ENCODE measurements at places on chromosomes 3 and 15.

DNA sequence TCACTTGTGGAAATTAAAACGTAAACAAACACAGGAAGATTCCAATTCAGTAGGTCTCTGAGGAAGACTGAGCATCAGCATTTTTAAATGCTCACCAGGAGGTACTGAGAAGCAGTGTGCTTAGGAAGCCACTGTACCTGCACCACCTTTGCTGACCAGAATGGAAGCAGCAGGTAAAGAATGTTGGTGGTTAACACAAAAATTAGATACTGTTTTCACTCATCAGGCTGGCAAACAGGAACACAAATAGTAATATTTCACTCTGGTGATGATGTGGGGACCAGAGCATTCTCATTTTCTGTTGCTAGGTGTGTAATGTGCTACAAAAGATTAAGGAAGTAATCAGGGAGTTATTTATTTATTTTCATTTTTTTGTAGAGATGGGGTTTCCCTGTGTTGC, 29.9 kb upstream of the GHSR start:
- DNase-seq: peak; percentile 20

- DNase-seq: no peak
Observed at GRCh38 chr3:74624301-74624700, 9.8 kb upstream of the CNTN3 start.

GRCh38 chr15:95929232-95929846, 401.2 kb upstream of the NR2F2 start:
- peak; percentile 72 for DNase-seq

DNA sequence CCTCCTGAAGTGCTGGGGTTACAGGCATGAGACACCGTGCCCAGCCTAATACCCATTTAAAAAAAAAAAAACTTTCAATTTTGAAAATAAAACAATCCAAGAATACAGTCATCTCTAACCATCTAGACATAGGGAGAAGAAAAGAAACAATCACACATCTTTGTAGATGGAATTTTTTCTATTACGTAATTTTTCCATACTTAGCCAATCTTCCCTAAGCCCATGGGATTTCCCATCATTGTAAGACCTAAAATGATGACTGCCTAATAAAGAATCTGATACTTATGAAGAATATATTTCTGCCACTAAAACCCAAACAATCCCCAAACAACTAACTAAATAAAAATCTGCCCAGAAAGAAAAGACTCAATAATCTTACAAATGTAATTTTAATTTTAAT, 88.7 kb downstream of the CBLB start:
- DNase-seq: no peak

DNA sequence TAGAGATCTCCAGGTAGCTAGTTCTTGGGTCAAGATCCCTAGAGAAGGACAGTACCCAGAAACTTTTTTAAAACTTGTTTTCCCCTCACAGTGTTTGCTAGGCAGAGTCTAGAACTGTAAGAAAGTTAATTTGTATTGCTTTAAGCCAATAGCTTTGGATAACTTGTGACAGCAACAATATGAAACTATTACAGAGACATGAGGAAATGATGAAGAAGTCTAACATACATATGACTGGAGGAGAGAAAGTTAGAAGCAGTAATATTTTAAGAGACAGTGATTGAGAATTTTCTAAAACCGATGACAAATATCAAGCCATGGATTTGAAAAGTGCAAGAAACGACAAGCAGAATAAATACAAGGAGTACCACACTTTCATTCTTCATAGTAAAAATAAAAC, 10.0 kb downstream of the HMG20A start:
- DNase-seq: no peak

GRCh38 chr3:98440283-98440682, 22.7 kb upstream of the OR5K1 start:
- no peak for DNase-seq

- DNase-seq: no peak
Observed at GRCh38 chr3:42895580-42895868, 10.4 kb upstream of the ZNF662 start.

DNA sequence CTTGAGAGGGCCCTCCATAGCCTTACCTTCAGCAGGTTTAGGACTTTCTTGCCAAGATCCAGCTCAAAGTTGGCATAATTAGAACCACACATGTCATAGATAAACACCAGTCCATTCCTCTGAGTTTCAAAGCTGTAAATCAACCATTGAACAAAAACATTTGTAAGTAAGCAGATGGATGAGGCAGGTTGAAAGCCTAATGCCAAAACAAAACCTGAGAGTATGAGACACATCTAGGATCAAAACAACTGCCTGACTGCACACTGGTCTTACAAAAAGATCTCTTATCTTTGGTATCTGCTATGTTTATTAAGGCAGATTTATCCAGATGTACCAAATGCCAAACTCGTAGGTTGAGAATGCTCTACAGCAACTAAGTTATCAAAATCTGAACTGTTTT, 61.9 kb downstream of the PTPN9 start:
- no peak for DNase-seq

GRCh38 chr3:119362010-119362409, 67.8 kb downstream of the ARHGAP31 start:
- no peak for DNase-seq

DNA sequence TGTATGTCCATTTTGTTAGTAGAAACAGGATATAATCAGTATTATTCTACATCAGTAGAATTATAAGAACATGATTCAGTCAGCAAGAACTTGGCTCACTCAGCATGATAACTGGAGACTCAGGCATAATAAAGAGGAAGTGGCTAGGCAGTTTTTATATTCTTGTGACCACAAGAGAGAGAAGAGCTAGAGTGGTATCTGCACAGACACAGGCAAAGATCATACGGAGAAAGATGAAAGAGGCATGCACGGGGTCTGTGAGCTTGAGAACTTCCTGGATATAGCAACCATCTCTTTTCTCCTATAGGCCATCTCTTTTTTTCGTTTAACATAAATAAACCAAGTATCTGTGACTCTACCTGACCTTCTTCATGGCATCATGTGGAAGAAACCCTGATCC, 46.8 kb downstream of the MYO5A start:
- peak; percentile 92 for DNase-seq

DNA sequence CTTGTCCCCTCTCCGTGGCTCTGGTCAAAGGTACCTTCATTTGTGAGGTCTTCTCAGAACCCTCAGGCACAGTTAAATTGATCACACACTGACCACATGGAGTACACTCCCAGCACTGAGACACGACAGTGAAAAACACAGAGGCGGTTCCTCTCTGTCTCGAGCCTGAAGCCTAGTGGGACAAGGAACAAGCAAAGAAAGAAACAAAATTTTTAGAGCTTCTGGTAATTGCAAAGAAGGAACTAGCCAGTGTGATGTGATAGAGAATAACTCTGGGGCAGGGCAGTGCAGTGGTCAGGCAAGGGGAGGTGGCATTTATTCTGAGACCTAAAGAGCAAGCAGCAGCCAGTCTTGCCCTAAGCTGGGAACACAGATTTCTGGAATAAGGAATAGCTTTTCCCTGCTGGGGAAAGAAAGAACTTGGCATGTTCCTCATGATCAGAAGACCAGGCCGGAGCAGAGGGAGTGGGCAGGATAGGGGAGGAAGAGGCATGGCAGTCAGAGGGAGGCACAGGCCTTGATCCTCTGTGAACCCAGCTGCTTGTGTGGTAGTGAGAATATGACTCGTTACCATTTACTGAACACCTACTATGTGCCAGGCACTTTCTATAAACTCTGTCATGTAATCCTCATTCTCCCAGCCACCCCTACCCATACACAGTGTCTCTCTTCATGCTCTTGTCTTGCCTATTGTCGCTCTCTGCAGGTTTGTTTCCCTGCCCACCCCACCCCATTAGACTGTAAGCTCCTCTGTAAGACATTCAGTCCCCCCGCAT, 262.3 kb upstream of the HES1 start:
- DNase-seq: no peak

GRCh38 chr3:66555214-66555844, 54.5 kb upstream of the LRIG1 start:
- no peak for DNase-seq

DNA sequence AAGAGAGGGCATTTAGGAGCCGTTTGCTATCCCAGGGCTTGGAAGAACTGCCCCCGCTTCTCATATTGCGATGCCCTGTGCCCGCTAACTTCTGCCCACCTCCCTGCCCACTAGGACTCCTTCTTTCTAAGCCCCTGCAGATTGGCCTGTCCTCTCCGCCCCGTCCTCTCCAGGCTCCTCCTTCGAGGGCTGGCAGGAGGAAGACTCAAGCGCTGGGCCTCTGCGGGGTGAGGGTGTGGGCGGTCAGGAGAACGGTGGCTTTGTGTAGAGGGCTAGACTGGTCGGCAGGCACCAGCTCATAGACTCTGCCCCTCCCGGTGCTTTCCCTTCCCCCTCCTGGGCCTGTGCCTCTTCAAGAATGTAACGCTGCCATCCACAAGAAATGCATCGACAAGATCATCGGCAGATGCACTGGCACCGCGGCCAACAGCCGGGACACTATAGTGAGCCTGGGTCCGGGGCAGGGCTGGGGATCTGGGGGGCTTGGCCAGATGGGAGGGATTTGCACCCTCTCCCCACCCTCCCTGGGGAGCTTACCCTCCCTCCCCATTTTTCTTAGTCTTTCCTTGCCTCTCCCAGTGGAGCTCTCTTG, 21.9 kb downstream of the PRKCD start:
- DNase-seq: no peak

DNA sequence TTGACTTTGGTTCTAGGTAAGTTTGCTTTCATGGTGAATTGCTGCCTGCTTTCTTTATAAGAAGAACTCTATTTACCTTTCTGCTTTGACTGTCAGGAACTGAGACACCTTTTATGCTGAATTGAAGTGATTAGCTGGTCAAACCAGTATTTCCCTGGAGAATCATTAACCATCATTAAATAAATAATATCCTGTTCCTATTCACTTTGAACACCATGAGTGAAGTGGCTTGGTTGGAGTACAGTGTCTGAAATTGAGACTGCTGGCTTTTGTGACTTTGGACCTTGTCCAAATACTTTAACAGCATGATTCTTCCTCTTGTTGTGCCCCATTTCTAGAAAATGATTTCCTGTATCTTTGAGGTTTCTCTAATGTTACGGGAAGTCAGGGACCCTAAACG, 5.6 kb upstream of the TMEM62 start:
- no peak for DNase-seq

- peak; percentile 41 for DNase-seq
Observed at GRCh38 chr3:23685541-23686258, 120.1 kb upstream of the UBE2E1 start.

DNA sequence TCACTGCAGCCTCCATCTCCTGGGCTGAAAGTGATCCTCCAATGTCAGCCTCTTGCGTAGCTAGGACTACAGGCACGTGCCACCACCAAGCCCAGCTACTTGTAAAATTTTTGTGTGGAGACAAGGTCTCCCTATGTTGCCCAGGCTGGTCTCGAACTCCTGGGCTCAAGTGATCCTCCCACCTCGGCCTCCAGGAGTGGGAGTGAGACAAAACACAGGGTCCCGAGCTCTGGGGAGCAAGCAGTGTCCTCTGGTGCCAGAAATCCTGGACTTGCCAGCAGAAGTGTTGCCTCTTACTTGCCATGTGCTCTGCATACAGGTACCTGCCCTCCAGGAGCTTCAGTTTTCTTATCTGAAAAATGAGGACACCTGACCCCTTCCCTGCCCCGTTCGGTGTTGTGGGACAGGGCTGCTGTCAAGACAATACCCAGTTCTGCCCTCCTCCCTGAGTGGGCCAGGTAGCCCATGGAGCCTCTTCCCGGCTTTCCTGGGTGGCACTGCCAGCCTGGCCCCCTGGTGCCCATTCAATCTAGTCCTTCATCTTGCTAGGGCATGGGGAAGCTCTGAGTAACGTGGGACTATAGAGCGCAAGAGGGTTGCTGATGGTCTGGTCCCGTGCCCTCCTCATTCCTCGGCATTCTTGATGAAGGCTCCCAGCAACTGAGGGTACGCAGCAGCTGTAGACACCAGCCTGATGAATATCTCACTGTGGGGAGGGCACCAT, 164.6 kb downstream of the GOLGA6L4 start:
- no peak for DNase-seq

- peak; percentile 12 for DNase-seq
Observed at GRCh38 chr15:88834211-88834812, 31.1 kb downstream of the ACAN start.

DNA sequence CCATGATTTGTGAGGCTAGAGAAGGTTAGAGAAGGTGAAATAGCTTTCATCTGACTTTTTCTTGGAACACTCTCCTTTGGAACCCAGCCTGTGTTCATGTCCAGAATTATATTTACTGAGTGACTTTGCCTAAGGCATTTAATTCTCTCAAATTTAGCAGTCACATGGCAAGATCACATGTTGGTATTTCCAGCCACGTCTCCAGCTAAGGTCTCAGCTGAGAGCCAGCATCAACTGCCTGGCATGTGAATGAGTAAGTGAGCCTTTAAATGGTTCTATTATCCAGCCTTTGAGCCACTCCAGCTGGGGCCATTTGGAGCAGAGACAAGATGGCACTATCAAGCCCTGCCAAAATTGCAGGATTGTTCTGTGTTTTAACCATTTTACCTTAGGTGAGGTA, 130.2 kb upstream of the SGO1 start:
- DNase-seq: no peak

DNA sequence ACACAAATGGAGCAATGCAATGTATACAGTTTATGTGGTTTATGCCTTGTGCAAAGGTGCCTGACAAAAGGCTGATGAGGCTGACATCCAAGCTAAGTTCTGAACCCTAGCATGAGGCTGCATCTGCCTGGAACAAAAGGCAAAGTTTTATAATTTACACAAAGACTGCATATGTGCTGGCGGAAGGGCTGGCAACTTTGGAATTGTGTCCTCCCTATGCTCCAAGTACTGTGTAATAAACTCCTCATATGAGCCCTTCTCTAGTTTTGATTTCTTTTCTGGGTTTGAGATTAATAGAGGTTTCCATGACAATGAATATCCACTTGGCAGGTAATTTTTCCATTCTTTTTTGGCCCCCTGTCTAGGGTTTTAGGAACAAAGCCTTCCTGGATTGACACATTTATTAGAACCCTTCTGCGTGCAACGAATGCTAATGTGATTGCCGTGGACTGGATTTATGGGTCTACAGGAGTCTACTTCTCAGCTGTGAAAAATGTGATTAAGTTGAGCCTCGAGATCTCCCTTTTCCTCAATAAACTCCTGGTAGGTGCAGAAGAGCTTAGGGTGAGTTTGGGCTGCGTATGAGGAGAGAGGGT, 10.8 kb downstream of the PLA1A start:
- DNase-seq: no peak

DNA sequence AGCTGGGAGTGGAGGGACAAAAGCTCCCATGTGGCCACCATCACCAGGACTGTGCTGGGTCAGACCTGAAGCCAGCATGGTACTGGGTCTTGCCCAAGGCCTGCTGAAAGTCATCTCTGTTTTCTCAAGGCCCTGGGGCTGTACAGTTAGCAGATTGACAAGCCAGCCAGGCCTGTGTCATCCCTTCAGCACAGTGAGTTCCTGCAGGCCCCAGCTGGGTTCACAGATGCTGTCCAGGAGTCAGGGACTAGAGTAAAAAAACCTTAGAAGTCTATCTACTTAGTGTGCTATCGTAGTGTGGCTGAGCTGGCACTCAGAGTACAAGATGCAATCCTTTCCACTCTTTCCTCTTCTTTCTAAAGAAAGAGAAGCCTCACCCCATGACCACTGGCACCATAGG, 246.0 kb upstream of the NAALADL2 start:
- no peak for DNase-seq
